Hypothalamus (tissue), 51 donors: ENCODE measurements at places on chromosomes 13 and 19.

GRCh38 chr19:54257116-54257480 lies at the start of gene LILRB5:
LILRB5 (minus strand) TSS chr19:54257273; CDS start chr19:54257193, 80 bp downstream.
- DNase-seq = no peak

DNA sequence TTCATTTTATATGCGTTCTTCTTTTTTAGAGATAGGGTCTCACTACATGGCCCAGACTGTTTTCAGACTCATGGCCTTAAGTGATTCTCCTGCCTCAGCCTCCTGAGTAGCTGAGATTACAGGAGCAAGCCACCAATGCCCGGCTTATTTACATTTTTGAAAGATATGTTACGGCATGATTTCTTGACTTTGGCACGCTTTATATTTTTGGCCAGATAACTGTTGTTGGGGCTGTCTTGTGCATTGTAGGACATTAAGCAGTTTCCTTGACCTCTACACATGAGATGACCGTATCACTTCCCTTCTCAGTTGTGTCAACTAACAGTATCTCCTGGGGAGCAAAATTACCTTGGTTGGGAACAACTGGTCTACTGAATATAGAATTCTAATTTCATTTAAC lies 28.9 kb upstream of the CLDN10 start:
- no peak for DNase-seq

GRCh38 chr13:58165617-58166016 lies 534.1 kb downstream of the PCDH17 start:
- DNase-seq = no peak

DNA sequence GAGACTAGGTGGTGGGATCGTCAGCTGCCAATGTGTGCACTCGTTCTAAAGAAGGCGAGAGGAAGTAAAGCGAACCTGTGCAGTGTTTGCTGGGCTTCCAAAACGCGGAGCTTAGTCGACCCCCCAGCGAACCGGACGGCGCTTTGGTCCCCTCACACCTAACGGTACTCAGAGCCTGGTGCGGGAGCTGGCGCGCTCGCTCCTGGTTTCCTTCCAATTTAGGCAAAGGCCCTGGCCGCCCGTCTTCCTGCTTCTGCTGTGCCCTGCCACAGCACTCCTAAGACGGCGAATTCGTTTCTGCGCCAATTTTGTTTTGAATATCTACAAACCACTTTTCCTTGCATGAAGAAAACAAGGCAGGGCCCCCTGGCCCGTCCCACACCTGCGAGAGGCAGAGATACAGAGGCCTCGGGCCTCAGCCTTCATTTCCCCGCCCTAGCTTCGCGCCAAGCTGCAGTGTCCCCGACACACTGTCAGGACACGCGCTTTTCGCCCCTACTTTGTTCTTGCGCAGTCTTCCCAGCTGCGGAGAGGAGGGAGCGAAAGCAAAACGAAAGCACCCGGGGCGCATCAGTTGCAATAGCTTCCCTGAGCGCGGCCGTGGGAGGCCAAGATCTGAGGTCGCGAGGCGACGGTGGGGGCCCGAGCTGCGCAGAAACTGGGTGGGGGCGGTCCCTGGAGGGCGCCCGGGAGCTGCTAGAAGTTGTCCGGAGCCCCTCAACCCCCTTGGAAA lies 111.9 kb downstream of the KCNRG start:
- DNase-seq = no peak

DNA sequence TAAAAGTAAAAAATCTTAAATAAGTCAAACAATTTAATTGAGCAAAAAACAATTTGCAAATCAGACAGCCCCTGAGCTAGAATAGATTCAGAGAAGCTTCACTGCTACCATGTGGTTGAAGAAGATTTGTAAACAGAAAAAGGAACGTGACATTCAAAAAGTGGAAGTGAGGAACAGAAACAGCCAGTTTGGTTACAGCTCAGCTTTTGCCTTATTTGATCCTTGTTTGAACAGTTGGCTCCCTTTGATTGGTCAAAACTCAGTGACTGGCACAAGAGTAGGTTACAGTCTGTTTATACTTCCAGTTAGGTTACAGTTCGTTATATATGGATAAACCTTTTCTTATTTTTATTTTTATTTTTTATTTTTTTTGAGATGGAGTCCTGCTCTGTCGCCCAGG lies 5.8 kb downstream of the ZNF221 start:
- no peak for DNase-seq
